ENCODE measurements at places on chromosomes 5 and 9.

- no peak for DNase-seq
Observed at GRCh38 chr9:20754556-20754955, 70.5 kb downstream of the FOCAD start.

DNA sequence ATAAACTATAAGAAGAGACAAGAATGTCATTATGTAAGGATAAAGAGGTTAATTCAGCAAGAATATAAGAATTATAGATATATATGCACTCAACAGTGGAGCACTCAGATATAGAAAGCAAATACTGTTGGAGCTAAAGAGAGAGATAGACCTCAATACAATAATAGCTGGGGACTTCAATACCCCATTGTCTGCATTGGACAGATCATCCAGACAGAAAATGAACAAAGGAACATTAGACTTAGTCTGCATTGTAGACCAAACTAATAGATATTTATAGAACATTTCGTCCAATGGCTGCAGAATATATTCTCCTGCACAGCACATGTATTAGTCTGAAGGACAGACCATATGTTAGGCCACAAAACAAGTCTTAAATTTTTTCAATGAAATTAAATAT, 777.1 kb downstream of the CDH18 start:
- DNase-seq, result no peak

DNA sequence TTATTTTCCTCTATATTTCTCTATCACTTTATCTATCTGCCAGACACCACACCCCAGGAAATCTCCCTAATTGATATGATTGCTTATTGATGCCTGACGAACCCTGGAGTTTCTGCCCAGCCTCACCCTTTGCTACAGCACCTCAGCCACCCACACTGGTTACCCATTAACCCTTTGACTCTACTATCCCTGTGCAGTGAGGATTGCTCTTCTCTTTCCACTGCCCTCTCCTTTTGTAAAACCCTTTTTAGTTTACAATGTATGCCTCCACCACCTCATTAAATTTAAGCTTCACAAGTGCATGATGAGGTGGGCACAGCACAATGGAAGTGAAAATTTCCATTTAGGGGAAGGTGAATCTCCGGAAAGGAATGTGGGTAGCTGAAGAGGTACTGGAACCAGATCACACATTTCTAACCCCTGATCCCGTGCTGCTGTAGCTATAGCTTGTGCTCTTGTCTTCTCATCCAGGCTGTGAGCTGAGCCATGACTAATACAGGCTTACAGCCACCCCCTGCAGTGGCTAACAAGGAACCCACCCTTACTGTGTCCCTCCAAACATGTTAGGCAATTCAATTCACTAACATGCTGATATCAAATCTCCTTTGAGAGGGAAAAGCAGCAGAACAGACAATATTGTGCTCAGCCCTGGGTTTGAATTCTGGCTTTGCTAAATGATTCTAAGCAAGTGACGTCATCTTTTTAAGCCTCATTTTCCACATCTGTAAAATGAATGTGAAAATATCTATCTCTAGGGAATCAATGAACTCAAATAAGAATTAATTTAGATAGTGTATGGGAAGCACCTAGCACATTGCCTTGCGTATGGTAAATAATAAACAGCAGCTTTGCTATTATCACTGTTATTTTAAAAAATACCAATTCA, 186.9 kb upstream of the TRIM32 start:
- no peak for DNase-seq

- DNase-seq, result no peak
Observed at GRCh38 chr5:68949256-68949655, 144.6 kb upstream of the SLC30A5 start.

DNA sequence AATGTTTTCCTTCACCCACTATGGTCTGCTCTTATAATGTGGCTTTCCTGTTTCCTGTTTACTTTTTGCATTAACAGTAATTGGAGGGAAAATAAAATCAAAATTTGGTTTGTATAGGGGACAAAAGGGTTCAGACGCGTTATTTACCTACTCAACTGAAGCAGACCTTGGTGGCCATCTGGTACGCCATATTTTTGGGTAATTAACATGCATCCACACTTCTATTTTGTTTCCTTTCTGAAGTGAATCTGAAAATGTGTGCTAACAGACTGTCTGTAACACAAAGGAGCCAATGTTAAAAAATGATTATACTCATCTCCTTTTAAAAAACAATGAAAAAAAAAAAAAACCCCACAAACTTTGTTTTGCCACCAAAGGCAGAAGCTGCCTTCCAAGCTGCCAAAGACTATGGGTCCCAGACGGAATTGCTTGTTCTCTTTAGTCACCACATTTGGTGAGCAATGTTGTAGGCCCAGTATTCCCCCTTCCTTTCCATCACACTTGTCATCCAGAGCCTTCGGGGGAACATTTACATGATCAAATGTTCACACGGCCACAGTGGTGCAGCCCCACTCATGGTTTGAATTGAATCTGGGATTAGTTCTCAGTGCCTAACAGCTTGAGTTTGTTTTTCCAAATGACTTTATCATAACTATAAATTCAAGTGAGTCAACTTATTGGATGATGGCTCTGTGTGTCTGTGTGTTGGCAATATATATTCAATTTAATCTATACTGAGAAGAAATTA, 323.7 kb upstream of the CD180 start:
- DNase-seq, result no peak

- DNase-seq, result no peak
Observed at GRCh38 chr5:33736510-33736909, 155.3 kb downstream of the ADAMTS12 start.

DNA sequence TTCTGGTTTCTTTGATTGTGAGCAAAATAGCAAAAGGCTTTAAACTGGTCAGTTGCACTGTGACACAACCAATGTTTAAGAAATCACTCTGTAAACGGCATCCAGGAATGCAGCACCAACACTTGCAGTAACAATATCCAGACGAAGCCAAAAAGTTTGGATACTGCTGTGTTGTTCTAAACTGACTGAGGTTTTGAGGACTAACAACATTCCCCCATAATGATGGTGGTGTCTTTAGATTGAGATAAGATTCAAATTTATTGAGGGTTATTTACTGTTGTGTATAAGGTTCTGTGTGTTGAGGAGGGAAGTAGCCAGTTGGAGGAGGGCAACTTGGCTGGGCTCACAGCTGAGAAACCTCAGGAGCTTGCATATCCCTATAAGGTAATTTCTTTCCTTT, 353.6 kb downstream of the BNC2 start:
- no peak for DNase-seq

- no peak for DNase-seq
Observed at GRCh38 chr5:169706071-169706470, 69.0 kb downstream of the DOCK2 start.

- no peak for DNase-seq
Observed at GRCh38 chr9:20815923-20816703, 132.1 kb downstream of the FOCAD start.

- no peak for DNase-seq
Observed at GRCh38 chr5:168592014-168592368, 12.8 kb upstream of the PANK3 start.

- DNase-seq, result no peak
Observed at GRCh38 chr9:81626511-81626910, 62.8 kb downstream of the TLE1 start.

- DNase-seq, result no peak
Observed at GRCh38 chr9:116327701-116328405, 174.3 kb downstream of the PAPPA start.

GRCh38 chr5:174271316-174271715, 225.8 kb downstream of the NSG2 start:
- peak; percentile 55 for DNase-seq

DNA sequence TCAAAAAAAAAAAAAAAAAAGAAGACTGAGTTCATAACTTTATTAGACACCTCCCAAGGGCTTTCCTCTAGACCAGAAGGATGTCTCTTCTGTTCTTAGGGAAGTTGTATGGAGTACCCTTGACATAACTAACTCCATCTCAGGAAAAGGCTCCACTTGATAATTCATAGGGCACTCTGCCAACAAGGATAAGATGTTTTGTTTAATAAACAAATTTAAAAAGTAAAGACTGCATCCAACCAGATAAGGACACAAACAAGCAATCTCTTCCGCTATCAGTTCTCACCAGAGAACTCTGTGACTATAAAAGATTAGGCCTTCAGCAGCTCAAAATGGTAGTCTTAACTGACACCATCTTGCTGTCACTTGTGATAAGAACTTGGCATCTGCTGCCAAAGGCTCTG, 65.8 kb downstream of the SFXN1 start:
- DNase-seq, result no peak

- no peak for DNase-seq
Observed at GRCh38 chr9:132557159-132557558, 25.2 kb upstream of the BARHL1 start.

DNA sequence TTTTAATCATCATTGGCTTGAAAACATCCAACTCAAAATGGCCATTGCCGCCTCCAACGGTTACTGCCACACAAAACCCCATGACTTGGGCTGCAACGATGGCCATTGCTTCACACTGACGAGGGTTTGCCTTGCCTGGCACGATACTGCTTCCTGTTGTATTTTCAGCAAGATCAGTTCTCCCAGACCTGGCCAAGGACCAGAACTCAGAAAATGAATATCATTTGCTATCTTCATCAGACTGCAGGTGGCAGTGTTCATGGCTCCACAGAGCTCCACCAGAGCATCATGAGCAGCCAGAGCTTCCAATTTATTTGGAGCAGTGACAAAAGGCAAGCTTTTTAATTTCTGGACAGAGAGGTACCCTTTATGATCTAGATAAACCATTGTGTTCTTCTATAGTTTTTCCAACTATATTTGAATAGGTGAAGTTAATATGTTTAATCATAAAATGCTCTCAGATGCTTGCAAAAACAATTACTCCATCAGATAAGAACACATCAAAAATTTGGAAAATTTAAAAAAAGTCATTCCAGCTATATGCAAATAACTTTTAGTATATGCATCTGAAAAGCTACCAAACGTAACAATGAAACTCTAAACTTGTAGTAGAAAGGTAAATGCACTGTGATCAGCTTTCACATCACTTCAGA, 10.4 kb downstream of the AMACR start:
- peak; percentile 66 for DNase-seq

DNA sequence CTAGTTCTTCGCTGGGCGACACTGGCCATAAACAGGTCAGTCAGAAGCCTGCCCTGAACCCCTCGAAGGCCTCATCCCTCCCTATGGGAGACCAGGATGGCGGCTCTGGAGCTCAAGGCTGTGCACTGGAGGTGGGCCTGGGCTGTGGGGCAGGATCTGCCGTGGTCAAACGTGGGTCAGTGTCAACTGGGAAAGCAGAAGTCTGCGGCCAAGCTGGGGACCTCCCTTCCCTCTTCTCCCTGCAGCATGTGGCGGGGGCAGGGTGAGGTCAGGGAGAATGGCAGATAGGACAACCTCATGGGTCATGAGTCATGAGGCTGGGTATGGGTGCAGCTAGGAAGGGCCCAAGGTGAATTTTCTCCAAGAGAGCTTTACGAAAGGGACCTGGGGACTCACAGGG, 132.9 kb downstream of the RXRA start:
- DNase-seq, result no peak

DNA sequence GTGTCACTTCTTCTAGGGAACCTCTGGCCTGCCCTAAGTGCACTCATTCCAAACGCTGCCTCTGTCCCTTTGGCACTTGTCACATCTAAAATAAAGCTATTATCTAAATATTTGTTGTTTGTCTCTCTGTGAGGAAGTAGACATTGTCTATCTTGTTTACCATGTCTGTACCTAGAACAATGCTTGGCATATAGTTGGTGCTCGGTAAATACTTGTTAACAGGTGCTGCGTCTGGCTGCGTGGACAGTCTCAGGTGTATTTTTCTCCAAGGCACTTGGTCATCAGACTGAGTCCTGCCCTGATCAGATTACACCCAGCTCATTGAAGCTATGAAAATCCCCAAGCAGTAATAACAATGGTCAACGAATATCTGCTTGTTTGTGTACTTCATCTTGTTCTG, 174.9 kb upstream of the SMIM23 start:
- no peak for DNase-seq

DNA sequence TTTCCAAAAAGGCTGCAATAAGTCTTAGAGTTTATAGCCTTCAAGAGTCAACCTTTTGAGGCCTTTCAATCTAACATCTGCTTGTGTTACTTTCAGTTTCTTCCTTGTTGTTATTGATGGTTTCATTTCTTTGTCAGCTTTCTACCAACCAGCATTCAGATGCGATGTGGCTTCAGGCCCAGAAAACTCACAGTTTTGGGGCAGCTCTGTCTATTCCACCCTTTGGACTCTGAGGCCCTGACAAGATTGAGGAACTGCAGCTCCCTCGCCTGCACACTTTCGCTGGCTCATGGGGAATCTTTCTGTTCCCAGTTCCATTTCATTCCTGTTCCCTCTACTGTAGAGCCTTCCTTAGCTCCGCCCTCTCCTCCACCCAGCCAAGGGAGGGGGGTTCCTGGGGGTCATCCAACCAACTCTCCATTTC, 13.3 kb upstream of the WHRN start:
- DNase-seq, result no peak

- DNase-seq, result no peak
Observed at GRCh38 chr5:6496207-6496584, 47.5 kb downstream of the UBE2QL1 start.

GRCh38 chr5:141708016-141708415, 26.0 kb upstream of the ARAP3 start:
- no peak for DNase-seq

DNA sequence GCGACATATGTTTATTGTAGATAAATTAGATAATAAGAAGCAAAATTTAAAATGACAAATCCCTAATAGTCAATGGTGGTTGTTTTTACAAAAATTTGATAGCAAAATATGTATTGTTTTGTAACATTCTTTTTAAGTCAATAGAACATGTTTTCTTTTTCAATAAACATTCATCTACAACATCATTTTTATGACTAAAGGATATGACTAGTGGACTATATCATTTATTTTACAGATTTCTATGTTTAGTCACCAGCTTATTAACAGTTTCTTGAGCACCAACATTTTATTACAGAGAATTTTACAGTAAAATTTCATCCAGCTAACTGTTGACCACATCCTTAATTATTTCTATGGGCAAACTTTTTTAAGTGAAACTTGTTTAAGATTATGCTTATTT, 114.7 kb upstream of the IL7R start:
- no peak for DNase-seq

DNA sequence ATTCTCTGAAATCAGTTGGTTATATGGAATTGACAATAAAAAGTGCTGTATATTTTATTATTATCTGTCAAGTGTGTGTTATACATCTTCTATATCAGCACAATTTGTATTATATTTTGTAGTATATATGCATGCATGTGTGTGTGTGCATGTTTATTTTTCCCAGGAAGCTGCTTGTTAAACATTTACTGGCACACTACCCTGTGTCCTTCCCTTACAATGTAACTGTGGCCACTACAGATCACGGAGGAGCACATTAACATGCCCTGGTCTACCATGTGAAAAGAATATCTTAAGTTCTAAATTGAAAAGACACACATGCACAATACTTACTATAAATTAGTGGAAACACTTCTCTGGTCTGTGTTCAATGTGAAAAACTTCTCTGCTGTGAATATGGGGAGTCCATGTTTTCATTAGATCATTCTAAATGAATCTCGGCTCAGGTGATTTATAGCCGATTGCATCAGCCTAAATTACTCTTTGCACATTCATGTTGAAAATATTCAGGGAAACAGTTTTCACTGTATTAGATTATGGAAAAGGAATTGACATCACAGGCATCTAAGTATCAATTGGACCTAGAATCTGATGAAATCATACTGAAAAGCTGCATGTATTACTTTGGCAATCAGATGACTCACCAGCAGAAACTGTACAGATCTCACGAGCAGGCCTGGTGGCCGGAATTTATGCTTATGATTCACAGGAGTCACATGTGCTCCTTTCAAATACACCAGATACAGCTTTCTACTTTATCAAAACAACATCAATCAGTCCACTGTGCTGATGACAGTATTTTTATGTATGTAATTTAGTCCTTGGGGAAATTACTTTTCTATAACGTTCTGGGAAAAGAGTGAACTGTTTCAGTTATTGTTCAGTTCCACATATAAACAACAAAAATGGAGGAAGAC, 39.4 kb downstream of the LURAP1L start:
- DNase-seq, result peak; percentile 53

All from NCI-H1105 (cell line).